Naive thymus-derived CD8-positive, alpha-beta T cell (primary cell): ENCODE measurements at places on chromosomes 3 and 15.

GRCh38 chr3:9826815-9827573, 16.8 kb downstream of the RPUSD3 start:
- DNase-seq = no peak

DNA sequence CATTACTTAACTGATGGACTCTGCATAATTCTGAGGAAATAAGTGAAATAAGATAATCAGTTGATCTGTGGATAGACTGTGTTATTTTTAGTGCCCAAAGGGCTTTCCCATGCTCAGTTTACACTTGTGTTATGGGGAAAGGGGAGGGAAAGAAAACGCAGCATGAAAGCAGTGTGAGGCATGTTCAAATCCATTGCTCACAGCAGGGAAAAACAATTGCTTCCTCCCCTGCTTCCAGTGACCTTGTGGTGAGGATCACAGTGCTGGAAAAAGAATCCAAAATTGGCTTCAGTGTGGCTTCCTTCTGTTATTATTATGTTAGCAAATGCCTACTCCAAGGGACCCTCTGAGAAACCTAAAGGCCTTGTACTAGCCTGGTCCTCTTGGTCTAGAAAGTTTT, 285.1 kb upstream of the CDIN1 start:
- no peak for DNase-seq

GRCh38 chr3:38227989-38228388, 37.6 kb upstream of the SLC22A13 start:
- DNase-seq = no peak

DNA sequence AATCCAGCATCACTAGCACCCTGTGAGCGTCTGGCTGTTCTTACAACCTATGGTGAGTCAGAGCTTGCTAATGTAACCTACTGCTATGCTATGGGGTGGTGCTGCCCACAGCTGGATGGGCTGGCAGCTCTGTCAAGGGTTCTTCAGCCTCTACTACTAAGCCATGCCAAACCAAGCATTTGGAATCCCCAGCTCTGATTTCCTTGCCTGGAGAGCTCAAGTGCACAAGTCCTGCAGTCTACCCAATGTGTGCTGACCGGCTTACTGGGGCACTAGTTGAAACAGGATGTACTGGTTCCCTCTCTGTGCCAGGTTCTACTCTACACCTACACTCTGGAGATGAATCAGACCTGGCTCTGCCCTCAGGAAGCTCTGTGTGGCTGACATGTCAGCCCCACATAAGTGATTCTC, 4.2 kb downstream of the TEX264 start:
- DNase-seq = no peak

GRCh38 chr15:70036585-70037291, 61.0 kb downstream of the TLE3 start:
- no peak for DNase-seq

- DNase-seq = no peak
Measured at GRCh38 chr3:126612479-126613205, 42.3 kb downstream of the TXNRD3 start.

- DNase-seq = no peak
Measured at GRCh38 chr15:95013381-95013780, 782.0 kb downstream of the MCTP2 start.

- DNase-seq = no peak
Measured at GRCh38 chr15:90062973-90063769, 39.1 kb downstream of the IDH2 start.

DNA sequence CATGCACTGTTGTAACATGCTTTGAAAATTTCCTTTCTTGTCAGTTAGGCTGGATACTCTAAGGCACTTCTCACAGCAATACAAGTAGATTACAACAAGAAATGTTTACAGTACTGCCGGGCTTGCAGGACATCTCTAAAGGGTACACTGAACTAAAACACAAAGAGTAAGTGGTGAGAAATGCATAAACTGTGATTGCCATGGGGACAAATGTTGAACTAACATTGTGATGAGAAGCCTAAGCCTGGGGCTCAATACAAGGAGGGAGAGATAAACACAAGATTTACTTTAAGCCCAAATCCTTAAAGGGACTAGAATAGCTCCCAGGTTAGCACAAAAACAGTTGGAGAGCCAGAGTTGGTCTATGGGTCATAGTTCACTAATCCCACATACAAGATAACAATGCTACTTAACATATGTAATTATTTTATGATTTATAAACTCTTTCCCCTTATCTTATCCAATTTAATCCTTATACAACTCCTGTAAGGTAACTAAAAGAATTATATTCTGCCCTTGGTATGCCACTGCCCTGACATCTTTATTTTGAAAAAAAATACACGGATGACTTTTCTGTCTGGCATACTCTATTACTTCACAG, 126.9 kb downstream of the THRB start:
- no peak for DNase-seq
